Skeletal muscle cell (primary cell): ENCODE measurements at places on chromosomes 3 and 15.

GRCh38 chr3:193711964-193712598, 119.1 kb downstream of the OPA1 start:
- no peak for DNase-seq

GRCh38 chr3:151558661-151559060, 97.8 kb upstream of the IGSF10 start:
- DNase-seq, result no peak

- DNase-seq, result no peak
Observed at GRCh38 chr3:44120721-44121582, 120.7 kb upstream of the TOPAZ1 start.

GRCh38 chr3:183980403-183980802, 37.3 kb downstream of the ABCC5 start:
- peak; percentile 78 for DNase-seq

GRCh38 chr3:56825567-56826438, 24.1 kb upstream of the ARHGEF3 start:
- DNase-seq, result no peak

DNA sequence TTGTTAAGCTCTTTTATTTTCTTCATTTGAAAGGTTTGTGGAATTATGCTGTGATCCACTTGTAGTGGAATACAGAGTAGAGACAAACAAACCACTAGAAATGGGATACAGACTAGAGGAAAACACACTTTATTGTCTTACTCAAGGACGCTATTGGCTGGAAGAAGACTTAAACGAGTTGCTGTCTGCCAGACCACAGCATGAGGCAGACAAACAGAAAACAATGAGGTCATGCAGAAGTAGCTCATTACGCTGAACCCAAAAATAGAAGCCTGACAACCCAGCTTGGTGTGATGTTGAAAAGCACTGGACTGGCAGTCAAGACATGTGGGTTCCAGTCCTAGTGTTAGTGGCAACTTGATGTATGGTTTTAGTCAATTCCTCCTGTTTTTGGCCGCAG, 62.4 kb upstream of the P3H2 start:
- DNase-seq, result peak; percentile 96

GRCh38 chr3:45367453-45367871, 20.9 kb upstream of the LARS2 start:
- DNase-seq, result peak; percentile 71

GRCh38 chr3:156495816-156496215, 59.1 kb downstream of the SSR3 start:
- DNase-seq, result no peak

- DNase-seq, result no peak
Observed at GRCh38 chr3:70621451-70621850, 309.0 kb upstream of the MDFIC2 start.
